ENCODE measurements at places on chromosomes 12 and 14. TPM values are rescaled to one million over a fixed set of nuclear protein-coding genes. Genes with fewer than 3 reads are reported as not detected.

Gene CYP27B1
- 1.1 TPM for total RNA-seq

Gene AACS
- 21.7 TPM for total RNA-seq

Gene PGAM5
- total RNA-seq = 21.7 TPM

Gene DHRS1
- 22.7 TPM for total RNA-seq

Gene ESPL1
- total RNA-seq = 2.2 TPM

Gene SLC7A8
- 36.8 TPM for total RNA-seq

Gene XRCC3
- 5.0 TPM for total RNA-seq

Gene KLHL33
- 0.47 TPM for total RNA-seq

Gene OAS3
- total RNA-seq = 65.8 TPM

Gene CD4
- 80.3 TPM for total RNA-seq

Gene FAM222A
- 2.4 TPM for total RNA-seq

DNA sequence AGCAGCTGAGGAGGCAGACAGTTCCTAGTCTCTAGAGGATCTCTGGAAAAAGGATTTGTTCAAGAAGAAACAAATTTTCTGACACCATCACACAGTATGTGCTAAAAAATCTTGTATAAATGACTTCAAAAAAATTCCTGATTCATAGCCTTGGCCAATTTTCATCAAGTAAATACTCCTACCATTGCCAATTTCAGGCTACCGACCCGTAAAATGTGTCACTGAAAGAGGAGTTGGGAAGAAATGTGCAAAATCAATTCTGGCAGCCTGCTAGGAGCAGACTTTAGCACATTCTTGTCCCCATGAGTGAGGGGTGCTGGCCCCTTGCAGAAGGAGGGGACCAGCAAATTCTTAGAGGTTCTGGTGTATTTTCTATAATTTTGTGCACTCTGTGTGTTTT is 109.4 kb downstream of the TMEM30B start:
- no peaks in the 10 kb centered on the region for H3K4me1 ChIP-seq
- DNase-seq = no peak
- no peak overlapping the region for H3K27ac ChIP-seq
- no peaks in the 10 kb centered on the region for H3K27me3 ChIP-seq

GRCh38 chr12:68487721-68488309 is 122.9 kb upstream of the RAP1B start:
- DNase-seq = no peak
- no peaks in the 10 kb centered on the region for H3K36me3 ChIP-seq
- no peak overlapping the region for H3K4me3 ChIP-seq
- no peak overlapping the region for H3K27ac ChIP-seq
- H3K27me3 ChIP-seq = no peaks in the 10 kb centered on the region

DNA sequence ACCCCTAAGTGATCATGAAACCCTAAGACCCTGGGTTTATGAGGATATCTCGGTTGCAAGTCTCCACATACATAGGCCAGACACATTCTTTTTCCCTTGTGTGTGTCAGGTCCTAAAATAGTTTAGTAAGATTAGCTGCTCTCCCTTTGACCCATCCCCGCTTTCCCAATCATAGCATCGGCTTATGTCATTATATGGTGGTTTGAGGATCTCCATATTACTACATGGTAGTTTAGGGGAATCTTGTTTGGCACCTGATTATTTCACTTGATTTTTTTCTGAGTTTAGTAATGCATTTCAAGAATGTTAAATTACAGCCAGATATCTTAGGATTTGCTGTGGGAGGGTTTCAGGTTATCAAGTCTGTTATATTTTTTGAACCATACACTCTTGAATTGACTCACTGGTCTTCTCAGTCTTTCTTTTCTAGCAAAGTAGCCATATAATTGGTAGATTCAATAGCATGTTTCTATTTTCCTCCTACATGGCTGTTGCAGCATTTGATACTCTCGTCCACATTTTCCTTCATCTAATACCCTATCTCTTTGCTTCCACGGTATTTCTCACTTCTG is 68.3 kb upstream of the TRHDE start:
- H3K4me3 ChIP-seq = no peak overlapping the region
- no peak for DNase-seq

- no peaks in the 10 kb centered on the region for H3K36me3 ChIP-seq
- H3K27ac ChIP-seq = no peak overlapping the region
- no peaks in the 10 kb centered on the region for H3K4me1 ChIP-seq
- DNase-seq = no peak
- H3K4me3 ChIP-seq = no peak overlapping the region
Measured at GRCh38 chr14:72751276-72752033, 142.4 kb downstream of the DPF3 start.

DNA sequence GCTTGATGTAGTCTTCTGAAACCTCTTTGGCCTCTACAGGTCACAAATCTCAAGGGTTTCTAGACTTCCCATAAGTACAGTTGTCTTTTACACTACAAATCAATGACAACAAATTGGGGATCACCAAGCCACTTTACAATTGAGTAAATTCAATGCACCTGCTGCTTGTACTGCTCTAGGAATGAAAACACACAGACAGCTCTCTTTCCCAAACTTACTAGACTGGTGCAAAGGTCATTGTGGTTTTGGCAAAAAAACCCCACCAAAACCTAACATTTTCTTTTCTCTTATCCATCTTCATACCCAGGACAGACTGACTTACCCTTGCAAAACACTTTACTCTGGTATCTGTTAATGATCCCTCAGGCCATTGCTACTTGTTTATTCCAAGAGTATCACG is 2.7 kb downstream of the M6PR start:
- no peak for DNase-seq
- no peaks in the 10 kb centered on the region for H3K27me3 ChIP-seq
- H3K27ac ChIP-seq = no peak overlapping the region

GRCh38 chr12:16112130-16112529 is 165.4 kb downstream of the SLC15A5 start:
- H3K4me3 ChIP-seq = no peak overlapping the region
- H3K36me3 ChIP-seq = no peaks in the 10 kb centered on the region
- DNase-seq = no peak
- H3K4me1 ChIP-seq = peaks cover 5% of the 10 kb centered on the region
- H3K27me3 ChIP-seq = no peaks in the 10 kb centered on the region
- H3K27ac ChIP-seq = no peak overlapping the region

GRCh38 chr12:99985129-99985570 is 414 bp upstream of the ANKS1B start:
- DNase-seq = no peak
- peak overlapping the region; percentile 57 for H3K4me3 ChIP-seq
- peaks cover 14% of the 10 kb centered on the region for H3K4me1 ChIP-seq

DNA sequence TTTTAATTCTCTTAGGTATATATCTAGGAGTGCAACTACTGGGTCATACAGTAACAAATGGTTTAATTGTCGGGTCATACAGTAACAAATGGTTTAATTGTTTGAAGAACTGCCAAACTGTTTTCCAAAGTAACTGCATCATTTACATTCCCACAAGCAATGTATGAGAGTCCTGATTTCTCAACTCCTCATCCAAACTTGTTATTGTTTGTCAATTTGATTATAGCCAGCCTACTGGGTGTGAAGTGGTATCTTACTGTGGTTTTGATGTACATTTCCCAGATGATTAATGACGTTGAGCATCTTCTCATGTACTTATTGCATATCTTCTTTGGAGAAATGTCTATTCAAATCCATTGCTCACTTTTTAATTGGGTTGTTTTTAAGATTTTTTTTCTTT is 67.6 kb upstream of the CFL2 start:
- no peak for DNase-seq
- no peaks in the 10 kb centered on the region for H3K27me3 ChIP-seq
- H3K4me3 ChIP-seq = no peak overlapping the region

DNA sequence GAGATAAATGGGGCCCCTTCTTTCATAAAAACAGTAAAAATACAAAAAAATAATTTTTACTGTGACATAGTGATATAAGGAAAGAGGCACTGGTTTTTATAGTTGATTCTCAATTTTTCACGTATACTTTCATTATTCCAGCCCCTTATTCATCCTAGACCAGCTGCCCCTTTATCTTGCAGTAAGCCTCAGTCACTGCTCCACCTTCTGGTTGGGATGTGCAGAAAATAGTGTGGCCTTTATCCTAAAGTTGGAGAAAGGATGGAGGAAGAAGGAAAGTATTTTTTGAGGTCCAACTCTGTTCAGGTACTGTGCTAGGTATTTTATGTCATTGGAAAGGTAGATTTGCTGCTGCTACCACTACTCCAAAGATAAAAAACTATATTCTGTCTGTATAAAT is 172.7 kb downstream of the ANO6 start:
- no peak for DNase-seq
- no peaks in the 10 kb centered on the region for H3K27me3 ChIP-seq
- peaks cover 64% of the 10 kb centered on the region for H3K36me3 ChIP-seq
- no peak overlapping the region for H3K4me3 ChIP-seq
- H3K27ac ChIP-seq = no peak overlapping the region
- no peaks in the 10 kb centered on the region for H3K4me1 ChIP-seq

- DNase-seq = no peak
- peaks cover 13% of the 10 kb centered on the region for H3K4me1 ChIP-seq
- H3K36me3 ChIP-seq = no peaks in the 10 kb centered on the region
- no peak overlapping the region for H3K27ac ChIP-seq
Measured at GRCh38 chr12:89571491-89572195, 45.8 kb upstream of the POC1B start.

DNA sequence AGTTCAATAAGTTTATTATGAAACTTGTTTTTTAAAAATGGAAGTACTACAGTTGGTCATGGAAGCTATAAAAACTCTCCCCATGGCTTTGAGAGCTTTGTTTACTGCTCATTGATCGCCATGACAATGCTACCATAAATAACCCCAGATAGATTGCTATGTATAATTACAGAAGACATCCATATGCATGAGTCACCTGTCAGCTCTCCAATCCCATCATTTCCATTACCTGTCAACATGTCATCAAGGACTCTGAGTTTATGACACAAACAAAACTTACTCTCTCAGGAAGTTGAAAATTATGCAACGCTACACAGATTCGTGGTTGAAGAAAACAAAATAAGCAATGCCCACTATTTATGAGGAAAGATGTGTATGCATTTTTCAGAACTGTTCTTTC is 144.4 kb downstream of the SEC23A start:
- H3K4me1 ChIP-seq = no peaks in the 10 kb centered on the region
- no peaks in the 10 kb centered on the region for H3K27me3 ChIP-seq
- no peaks in the 10 kb centered on the region for H3K36me3 ChIP-seq
- DNase-seq = no peak

GRCh38 chr12:21301-22189 is 45.0 kb upstream of the IQSEC3 start:
- no peak overlapping the region for H3K4me3 ChIP-seq
- H3K27ac ChIP-seq = no peak overlapping the region
- H3K4me1 ChIP-seq = peaks cover 20% of the 10 kb centered on the region
- peaks cover 42% of the 10 kb centered on the region for H3K36me3 ChIP-seq
- DNase-seq = peak; percentile 71

DNA sequence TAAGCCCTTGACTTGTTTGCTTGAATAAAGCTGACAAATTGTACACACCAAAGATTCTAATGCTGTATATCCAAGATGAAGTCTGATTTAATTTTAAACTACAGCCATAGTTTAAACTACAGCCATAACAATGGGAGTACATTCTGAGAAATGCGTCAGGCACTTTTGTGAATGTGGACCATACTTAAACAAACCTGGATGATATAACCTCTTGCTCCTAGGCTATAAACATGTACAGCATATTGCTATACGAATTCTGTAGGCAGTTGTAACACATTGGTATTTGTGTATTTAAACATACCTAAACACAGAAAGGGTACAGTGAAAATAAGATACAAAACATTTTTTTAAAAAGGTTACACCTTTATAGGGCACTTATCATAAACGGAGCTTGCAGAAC is 59.4 kb upstream of the KCNMB4 start:
- no peaks in the 10 kb centered on the region for H3K36me3 ChIP-seq
- H3K27me3 ChIP-seq = no peaks in the 10 kb centered on the region
- no peak overlapping the region for H3K27ac ChIP-seq
- no peak overlapping the region for H3K4me3 ChIP-seq
- H3K4me1 ChIP-seq = no peaks in the 10 kb centered on the region

DNA sequence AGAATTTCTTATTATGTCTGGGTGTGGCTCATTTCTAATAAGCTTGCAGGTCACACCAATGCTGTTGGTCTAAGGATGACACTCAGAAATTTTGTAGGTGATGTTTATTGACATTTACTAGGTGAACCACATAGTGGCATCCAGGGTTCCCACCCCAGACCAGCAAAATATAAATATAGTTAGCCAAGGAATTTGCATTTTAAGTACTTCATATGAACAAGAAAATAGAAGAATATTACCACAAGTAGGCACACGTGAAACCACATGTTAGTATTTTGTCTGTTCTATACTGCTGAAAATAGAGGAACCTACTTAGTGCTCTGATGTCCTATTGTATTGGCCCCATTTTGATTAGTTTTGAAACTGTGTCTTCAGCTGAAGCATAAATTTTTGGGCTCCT is 71.1 kb downstream of the USP15 start:
- H3K4me1 ChIP-seq = no peaks in the 10 kb centered on the region
- no peak for DNase-seq
- H3K27ac ChIP-seq = no peak overlapping the region
- H3K36me3 ChIP-seq = peaks cover 6% of the 10 kb centered on the region
- H3K4me3 ChIP-seq = no peak overlapping the region

GRCh38 chr12:53500142-53500775 is 824 bp upstream of the TARBP2 start:
- H3K36me3 ChIP-seq = peaks cover 16% of the 10 kb centered on the region
- peaks cover 61% of the 10 kb centered on the region for H3K4me1 ChIP-seq
- H3K27ac ChIP-seq = peak overlapping the region; percentile 93
